Dermis blood vessel endothelial cell (primary cell): ENCODE measurements at places on chromosomes 3 and 15.

DNA sequence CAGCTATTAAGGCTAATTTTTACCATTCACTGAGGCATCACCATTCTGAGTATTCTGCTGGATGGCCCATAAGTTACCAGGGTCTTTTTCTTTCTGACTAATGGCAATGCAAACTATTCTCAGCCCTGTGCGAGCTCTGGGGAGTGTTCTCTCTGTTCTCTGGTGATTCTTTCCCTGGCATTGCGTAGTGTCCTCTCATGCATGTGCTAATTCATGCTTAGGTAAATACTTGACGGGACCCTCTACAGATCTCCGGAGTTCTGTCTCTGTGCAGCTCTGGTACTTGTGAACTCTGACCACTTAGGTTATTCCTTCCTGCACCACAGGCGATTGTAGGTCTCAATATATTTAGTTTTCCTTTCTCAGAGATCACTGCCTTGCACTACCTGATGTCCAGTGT is 34.8 kb downstream of the UBE2E1 start:
- no peak for DNase-seq

DNA sequence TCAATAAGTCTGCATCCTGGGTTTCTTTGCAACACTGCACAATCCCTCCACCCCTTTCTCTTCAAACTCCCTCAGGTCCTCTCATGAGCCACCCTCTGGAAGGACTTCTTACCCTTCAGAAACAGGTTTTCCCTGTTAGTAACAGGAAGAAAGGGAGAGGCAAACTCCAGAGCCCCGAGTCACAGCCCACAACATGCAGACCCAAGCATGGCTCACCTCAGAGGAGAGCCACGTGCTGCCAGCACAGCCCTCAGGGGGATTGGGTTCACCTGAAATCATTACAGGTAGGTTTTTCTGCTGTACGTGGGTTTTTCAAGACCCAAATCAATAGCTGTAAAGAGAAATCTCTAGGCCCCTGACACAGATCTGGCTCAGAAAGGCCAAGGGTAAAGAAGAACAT is 359.7 kb upstream of the ATP10A start:
- no peak for DNase-seq

DNA sequence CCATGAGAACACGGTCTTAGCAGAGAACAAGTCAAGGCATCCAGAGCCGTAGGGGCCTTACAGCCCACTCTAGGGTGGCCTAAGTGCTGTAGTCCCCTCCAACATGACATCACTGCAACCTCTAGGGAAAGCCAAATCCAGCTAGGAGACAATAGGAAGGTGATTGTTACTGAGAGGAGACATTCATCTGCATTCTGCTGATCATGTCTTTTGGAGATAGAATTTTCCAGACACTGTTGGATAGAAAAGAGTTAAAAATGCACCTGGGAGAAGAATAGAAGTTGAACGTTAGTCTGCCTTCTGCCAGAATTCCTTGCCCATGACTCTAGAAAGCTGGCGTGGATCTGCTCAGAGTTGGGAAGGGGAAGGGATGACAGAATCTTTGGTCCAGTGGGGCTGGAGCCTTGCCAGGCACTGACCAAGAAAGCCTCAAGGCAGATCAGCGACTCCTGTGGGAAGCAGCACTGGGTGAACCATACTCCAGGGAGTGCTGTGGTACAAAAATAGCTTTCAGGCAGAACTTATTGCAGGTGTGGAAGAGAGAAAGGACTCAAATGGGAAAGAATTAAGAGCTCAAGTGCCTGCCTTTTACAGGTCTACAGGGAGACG is 44.8 kb upstream of the RAF1 start:
- no peak for DNase-seq

GRCh38 chr15:27059610-27060202 is 88.7 kb downstream of the GABRG3 start:
- DNase-seq = peak; percentile 28

DNA sequence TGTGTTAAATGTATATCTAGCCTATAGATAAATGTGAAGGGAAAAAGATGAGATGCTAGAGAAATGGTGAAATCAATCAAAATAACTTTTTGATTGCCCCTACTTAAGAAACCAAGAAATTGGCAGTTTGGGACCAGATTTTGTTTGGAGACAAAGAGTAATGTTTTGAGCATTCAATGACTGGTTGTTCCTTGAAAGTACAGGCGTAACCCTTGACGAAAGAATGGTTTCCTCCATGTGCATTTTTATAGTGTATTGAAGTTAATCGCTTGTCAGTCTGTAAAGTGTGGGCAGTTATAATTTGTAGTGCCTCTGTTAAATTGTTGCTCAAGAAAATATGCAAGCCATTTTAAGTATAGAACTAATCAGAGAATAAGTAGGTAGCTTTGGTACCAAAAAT is 1.2 kb downstream of the KIF23 start:
- DNase-seq = peak; percentile 28

GRCh38 chr15:33720952-33721351 is 247.3 kb upstream of the CHRM5 start:
- DNase-seq = peak; percentile 96

GRCh38 chr15:66050264-66050663 is 181.0 kb downstream of the RAB11A start:
- no peak for DNase-seq

DNA sequence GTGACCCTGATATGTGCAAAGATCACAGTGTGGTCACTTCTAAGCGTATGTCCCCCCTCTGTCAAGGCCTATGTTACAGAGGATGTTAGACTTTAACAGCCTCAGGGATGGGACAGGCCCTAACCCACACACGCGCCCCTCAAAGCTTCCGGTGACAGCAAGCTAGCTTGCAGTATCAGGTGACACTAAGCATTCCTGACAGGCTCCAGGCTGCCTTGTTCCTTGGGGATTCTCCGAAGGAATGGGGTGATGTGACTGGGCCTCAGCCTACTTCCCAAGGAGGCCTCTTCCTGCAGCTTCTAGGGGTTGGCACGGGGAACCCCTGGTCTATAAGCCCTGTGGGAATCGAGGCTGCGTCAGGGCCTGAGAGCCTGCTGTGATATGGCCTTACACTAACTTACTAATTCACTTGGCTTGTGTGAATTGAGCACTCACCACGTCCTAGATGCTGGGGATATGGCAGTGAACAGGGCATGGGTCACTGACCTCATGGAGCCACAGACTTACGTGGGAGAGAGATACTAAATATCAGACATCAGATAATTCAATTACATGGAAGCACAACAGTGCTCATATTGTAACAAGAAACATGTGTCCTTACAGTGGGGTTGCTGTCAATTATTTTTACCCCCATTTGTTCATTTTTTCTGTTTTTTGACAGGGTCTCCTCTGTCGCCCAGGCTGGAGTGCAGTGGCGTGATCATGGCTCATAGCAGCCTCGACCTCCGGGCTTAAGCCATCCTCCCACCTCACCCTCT is 11.4 kb upstream of the SPTBN5 start:
- no peak for DNase-seq

DNA sequence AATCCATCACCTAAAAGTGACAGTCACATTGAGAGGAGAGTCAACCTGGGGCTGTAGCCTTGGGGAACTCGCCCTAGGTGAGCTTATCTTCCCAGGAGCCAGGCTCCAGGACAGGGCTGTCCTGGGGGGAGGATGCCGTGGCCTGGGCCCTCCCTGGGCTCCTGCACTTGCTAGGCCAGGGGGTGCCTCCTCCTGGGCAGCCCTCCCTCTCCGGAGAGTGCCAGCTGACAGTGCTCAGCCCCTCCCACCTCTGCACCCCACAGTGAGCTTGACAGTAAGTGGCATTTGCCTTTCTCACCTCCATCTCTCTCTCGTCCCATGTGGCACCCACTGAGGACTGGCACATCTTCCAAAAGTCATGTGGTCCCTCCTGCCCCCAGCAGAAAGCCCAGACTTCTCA is 19.1 kb downstream of the UROC1 start:
- DNase-seq = no peak

DNA sequence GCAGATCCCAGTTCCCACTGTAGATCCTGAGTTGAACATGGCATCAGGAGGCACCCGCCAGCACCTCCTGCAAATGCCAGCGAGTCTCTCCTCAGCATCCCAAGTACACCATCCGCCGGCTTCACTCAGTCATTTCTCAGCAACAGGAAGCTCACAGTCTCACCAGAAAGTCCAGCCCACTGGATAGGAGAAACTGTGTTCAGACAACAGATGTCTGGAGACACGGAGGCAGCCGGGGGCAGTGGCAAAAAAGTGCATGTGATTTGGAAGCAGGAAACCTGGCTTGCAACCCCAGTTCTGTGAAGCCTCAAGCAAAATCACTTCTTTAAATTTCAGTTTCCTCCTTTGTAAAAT is 68.7 kb downstream of the SRGAP3 start:
- DNase-seq = no peak

- DNase-seq = no peak
Observed at GRCh38 chr15:26722621-26723160, 50.2 kb downstream of the GABRB3 start.

- DNase-seq = no peak
Observed at GRCh38 chr15:54521206-54521605, 543.0 kb downstream of the UNC13C start.

GRCh38 chr3:9020426-9020825 is 57.2 kb upstream of the RAD18 start:
- no peak for DNase-seq

GRCh38 chr3:125078951-125079674 is 23.3 kb upstream of the HEG1 start:
- DNase-seq = peak; percentile 18

DNA sequence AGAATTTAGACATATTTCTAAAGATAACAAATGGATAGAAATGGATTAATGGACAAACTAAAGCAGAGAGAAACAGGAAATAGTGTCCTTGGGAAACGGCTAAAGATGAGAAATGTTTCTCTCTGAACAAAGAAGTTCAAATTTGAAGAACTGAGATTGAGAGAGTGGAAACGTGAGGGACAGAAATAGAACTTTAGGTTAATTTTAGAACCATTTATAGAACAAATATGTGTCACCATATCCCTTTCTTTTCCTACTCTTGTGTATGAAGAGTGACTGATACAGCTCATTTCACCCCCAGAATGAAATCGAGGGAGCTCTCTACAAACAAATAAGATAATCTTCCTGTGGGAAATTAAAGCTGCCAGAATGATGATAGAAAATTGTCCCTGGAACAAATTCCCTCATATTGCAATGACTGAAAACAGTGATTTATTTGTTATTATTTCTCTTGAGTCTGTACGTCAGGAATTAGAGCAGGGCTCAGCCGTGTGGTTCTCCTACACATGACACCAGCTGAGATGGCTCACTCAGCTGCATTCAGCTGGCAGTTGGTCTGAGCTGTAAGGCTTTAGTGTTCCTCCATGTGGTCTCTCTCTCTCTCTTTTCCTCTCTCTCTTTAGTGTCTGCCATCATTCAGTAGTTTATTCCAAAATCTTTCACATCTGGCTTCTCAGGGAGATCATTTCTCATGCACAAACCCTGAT is 46.6 kb upstream of the ARPP21 start:
- DNase-seq = no peak

GRCh38 chr3:119582178-119582577 is 2.9 kb downstream of the ADPRH start:
- DNase-seq = no peak

DNA sequence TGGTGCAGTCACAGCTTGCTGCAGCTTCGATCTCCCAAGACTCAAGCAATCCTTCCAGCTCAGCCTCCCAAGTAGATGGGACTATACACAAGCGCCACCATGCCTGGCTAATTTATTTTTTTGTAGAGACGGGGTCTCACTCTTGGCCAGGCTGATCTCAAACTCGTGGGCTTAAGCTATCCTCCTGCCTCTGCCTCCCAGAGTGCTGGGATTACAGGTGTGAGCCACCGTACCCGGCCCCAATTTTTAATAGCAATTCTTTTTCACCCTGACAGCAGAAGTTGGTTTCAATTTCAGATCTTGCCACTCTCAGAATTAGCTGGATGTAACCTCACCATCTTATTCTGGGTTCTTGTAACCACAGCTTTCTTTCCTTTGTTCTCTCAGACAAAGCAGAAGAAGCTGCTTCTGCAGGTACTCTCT is 64.8 kb downstream of the TRIM71 start:
- DNase-seq = no peak

GRCh38 chr15:34214135-34214534 is 4.2 kb upstream of the KATNBL1 start:
- DNase-seq = no peak

GRCh38 chr15:94036156-94036555 is 195.2 kb upstream of the MCTP2 start:
- no peak for DNase-seq

- DNase-seq = peak; percentile 11
Observed at GRCh38 chr3:193883551-193883950, 252.4 kb upstream of the HES1 start.

DNA sequence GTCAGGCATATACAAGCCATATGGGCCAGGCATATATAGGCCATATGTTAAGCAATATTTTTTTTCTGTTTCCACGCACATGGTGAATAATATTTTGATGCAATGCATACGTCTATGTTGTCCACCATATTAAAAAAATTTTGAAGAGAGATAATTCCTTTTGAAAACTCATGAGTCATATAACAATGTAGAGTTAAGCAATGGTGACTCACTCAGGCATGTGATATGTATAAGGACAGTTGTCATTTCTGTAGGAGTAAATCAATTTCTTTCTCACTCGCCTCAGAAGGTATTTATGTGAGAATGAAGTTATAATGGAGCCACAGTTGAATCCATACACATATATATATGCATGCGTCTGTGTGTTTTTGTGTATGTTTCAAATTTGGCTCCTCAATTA is 272.6 kb downstream of the EPHA3 start:
- DNase-seq = no peak

- DNase-seq = no peak
Observed at GRCh38 chr15:92524161-92524560, 130.5 kb downstream of the ST8SIA2 start.

- DNase-seq = no peak
Observed at GRCh38 chr15:66820481-66821176, 118.6 kb downstream of the SMAD6 start.

DNA sequence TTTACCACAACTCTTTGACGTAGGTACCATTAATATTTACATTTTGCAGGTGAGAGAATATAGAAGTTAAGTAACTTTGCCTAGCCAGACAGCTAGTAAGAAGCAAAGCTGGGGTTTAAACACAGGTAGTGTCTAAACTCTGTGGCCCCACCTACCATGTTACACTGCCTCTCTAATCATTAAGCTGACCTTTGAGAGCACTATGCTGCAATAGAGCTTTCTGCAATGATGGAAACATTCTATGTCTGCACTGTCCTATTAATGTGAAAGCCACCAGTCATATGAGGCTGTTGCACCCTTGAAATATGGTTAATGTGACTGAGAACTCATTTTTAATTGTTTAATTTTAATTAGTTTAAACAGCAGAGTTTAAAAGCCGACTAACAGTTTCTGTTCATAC is 6.3 kb upstream of the RARB start:
- no peak for DNase-seq

- DNase-seq = no peak
Observed at GRCh38 chr15:88641959-88642452, 3.2 kb downstream of the ISG20 start.

DNA sequence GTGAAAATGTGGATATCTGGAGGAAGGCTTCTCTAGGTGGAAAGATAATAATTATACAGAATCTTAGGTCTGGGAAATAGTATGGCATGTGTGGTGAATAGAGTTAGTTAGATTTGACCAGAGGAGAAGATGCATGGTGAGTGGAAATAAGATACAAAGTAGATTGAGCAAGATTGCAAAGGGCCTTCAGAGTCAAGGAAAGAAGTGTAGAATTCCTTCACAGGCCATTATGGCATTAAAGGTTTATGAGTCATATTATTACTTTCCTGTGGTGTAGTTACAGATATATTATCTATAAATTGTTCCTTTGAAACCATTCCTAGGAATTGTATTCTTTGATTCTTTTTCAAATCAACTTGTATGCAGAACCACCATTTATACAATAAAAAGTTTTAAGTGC is 660.3 kb downstream of the SI start:
- no peak for DNase-seq
